ENCODE measurements at places on chromosomes 3 and 15.
A peak's percentile ranks its signal among the peaks of the same experiment; 100 is the strongest.

DNA sequence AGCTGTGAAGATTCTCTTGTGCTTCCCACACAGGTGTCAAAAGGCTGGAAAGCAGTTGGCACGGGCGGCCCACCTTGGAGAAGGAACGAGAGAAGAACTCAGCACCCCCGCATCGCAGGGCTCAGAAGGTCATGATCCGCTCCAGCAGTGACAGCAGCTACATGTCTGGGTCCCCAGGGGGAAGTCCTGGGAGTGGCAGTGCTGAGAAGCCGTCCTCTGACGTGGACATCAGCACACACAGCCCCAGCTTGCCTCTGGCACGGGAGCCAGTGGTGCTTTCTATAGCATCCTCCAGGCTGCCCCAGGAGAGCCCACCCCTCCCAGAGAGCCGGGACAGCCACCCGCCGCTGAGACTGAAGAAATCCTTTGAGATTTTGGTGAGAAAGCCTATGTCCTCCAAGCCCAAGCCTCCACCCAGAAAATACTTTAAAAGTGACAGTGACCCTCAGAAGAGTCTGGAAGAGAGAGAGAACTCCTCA is 31.4 kb downstream of the STARD5 start:
- no peak for DNase-seq

GRCh38 chr3:35028157-35028556 is 611.2 kb upstream of the ARPP21 start:
- no peak for DNase-seq

DNA sequence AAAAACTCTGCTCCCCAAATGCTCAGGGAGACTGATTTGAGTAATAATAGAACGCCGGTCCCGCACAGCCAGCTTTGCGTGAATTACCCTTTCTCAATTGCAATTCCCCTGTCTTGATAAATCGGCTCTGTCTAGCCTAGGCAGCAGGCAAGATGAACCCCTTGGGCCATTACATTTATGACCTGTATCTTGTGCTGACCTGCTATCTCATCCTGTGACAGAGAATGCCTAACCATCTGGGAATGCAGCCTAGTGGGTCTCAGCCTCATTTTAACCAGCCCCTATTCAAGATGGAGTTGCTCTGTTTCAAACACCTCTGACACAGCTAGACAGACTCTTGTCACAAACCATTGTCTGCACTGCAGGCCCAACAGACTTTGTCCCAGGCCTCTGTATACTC is 13.8 kb upstream of the NUP210 start:
- no peak for DNase-seq

- peak; percentile 49 for DNase-seq
Observed at GRCh38 chr3:189625572-189625971, 5.6 kb upstream of the TP63 start.

DNA sequence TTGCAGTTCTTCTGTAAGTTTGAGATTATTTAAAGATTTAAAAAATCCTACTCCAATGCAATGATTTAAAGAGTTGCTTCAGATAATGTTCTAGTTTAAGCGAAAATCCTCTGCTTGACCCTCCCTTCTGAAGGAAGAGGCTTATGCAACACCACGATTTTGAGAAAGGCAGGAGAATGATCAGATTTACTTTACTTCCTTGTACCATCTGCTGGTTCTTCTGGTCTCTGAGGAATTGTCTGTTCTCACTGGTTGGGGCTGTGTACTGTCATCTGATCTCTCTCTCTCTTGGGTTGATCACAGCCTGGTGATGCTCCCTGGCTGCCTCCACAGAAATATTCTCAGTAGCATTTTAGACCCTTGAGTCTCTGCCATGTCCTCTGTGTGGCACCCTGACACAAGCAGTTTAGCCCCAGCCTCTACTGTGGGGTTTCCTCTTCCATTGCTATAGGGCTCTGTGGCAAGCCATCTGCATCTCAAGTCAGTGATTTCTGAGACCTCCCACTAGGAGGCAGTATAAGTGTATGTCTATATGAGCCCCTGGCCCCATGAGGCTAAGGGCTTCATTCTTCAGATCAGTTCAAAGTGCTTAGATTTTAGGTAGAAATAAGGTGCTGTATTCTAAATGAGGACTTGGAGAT is 50.8 kb upstream of the PLAAT1 start:
- DNase-seq: peak; percentile 98

GRCh38 chr3:173826416-173826815 is 428.9 kb downstream of the NLGN1 start:
- no peak for DNase-seq

- DNase-seq: peak; percentile 16
Observed at GRCh38 chr15:86165265-86166211, 85.9 kb downstream of the AGBL1 start.

DNA sequence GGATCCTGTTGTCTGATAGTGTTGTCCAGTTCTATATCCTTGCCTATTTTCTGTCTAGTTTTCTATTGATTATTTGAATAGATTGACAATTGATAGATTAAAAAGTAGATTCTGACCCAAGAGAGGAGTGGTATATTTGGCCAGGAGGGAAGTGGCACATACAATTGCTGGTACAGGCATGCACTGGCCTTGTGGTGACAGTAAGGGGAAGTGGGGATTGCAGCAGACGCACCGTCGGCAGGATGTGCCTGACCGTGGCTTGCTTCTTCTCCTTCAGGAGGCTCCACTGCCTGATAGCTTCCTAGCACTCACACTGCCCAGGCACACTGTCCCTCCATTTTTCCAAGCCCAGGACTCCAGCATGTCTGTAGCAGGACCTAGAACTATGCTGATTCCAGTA is 10.5 kb downstream of the GABRG3 start:
- DNase-seq: no peak

DNA sequence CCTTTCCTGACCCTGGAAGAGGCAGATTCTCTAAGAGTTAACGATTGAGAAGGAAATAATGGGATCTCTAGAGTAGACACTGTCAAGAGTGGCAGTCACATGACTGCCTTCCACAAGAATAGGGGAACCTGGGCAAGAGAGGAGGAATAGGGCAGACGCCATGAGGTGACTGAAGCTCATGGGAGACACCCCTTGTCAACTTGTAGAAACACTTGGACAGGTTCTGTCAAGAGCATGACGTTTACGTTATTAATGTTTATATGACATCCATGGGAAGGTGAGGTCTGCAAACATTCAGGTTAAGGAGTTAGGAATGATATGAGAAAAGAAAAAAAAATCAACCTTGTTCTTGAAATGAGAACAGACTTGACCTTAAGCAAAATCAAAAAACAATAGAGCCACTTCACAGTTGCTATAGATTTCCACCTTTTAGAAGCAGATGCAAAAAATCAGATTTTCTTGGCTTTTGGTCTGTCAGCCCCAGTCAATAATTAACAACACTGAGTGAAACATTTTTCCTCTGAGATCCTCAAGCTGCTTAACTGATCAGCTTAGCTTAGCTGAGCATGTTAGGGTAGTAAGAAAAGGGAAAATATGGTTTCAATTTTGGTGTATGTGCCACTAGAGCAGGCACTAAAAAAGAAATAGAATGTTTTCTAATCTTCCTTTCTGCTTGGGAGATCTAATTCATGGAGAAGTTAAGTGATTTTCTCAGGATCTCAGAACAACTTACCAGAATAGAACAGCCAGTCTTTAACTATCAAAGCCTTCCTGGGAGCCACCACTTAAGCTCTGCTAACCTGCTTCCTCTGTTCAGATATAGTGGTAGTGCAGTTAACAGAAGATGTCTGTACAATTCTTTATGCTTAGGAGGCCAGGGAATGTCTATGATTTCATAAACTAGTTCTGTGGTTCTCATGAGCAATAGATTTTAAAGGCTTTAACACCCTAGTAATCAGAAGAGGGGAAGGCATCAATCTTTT is 116.9 kb downstream of the B3GALNT1 start:
- DNase-seq: peak; percentile 46

GRCh38 chr3:169760479-169760878 is 4.4 kb downstream of the TERC start:
- DNase-seq: peak; percentile 17

GRCh38 chr15:25703726-25704125 is 159.4 kb downstream of the ATP10A start:
- DNase-seq: no peak

- DNase-seq: no peak
Observed at GRCh38 chr3:36434687-36435426, 54.6 kb downstream of the STAC start.

GRCh38 chr3:40980467-40980866 is 218.8 kb upstream of the CTNNB1 start:
- no peak for DNase-seq

GRCh38 chr15:31871166-31871886 is 159.0 kb upstream of the CHRNA7 start:
- no peak for DNase-seq

- DNase-seq: peak; percentile 48
Observed at GRCh38 chr15:44729408-44730127, 6.8 kb upstream of the TRIM69 start.

GRCh38 chr3:106088304-106088703 is 219.5 kb upstream of the CBLB start:
- DNase-seq: no peak

DNA sequence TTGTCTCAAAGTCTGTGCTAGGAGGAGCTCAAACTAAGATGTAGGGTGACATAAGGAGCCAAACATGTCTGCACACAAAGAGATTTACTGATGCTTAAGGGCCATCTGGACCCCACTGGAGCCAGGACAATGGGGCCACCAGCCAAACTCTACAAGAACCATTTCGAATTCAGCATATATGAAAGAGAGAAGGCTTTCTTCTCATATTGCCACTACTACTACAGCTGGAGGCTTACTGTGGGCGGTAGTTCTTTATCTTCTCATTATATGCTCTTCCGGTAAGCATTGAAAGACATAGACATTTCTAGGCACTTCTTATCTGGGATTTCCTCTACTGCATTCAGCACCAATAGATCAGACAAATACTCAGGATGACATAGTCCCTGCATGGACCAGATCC is 404.4 kb upstream of the PROK2 start:
- DNase-seq: peak; percentile 73

- no peak for DNase-seq
Observed at GRCh38 chr3:14691239-14691638, 16.3 kb downstream of the C3orf20 start.

GRCh38 chr15:43905755-43906154 is 79.0 kb downstream of the WDR76 start:
- DNase-seq: no peak

GRCh38 chr15:41777421-41777973 is 3.2 kb downstream of the MAPKBP1 start:
- DNase-seq: no peak

DNA sequence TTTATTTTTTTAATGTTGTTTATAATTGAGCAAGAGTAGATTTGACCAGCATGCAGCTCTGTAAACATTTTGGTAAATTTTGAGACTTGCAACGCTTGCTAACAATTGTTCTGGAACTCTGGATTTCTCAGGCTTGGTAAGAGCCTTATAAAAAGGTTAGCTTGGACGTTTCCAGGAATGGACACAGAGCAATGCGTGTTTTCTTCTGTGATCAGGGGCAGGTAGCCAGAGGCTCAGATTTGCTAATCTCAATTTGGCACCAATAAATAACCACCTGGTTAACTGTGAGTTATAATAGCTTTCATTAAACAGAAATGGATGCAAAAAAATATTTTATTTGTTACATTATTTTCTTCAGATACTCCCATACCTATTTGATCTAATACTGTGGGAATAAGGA is 39.8 kb downstream of the CADM2 start:
- no peak for DNase-seq

- DNase-seq: no peak
Observed at GRCh38 chr3:149555927-149556326, 81.4 kb downstream of the TM4SF4 start.

- DNase-seq: no peak
Observed at GRCh38 chr15:57727031-57727430, 20.5 kb downstream of the POLR2M start.

DNA sequence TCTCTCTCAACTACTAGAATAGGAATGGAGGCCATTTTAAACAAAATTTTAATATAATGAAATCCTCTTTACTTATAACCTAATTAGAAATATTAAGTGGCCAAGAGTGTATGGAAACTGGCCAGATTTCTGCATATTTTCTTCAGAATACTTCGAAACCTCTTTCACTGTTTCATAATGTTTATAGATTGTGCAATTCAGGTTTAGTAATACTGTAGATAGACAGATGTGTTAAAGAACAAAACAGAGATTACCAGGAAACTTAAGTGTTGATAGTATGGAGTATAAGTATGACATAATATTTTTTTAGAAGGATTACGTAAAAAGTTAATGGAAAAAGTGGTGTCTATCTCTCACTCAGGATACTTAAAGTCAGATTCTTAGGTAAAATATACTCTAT is 4.7 kb downstream of the ABHD5 start:
- no peak for DNase-seq

DNA sequence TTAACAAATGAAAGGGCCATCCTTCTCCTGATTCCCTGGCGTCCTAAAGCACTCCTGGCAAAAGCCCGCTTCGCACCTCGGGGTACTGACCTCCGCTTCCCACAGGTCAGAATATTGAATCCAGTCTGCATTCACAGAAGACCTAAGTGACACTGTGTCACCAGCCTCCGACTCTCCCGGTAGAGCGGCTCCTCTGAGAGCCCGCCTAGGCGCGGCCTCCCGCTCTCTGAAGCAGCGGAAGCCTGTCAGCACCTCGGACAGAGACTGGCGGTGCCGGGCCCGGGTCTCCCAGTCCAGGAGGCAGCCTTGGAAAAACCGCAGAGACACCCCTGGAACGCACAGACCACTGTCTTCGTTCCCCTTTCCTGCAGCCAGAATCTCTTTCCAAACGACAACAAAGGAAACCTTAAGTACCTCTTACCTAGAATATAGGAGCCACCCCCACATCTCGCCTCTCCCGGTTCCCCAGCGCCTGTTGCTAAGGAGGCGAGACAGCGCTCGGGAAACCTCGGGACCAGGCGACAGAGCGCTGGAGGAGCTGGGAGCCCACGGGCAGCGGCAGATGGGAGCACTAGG is 1.2 kb downstream of the GABRB3 start:
- DNase-seq: peak; percentile 74

DNA sequence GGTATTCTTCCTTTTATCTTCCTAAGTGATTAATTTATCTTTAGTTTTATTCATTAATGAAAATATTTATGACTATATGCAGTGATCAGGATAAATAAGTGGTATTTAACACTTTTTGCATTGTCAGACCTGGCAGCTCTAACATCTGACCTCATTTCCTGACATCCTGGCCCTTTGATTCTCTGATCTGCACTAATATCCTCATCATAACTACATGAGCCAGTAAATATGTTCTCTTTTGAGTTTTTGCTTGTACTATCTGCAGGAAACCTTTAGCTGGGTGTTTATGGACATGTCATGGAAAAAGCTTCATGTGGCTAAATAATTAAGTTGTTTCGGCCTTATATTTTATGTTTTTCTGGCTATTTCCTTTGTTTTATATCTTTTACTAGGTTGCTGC is 10.5 kb downstream of the NKTR start:
- DNase-seq: no peak

GRCh38 chr3:141477224-141477623 is 9.6 kb upstream of the RASA2 start:
- DNase-seq: no peak

GRCh38 chr15:67133738-67134066 is 68.3 kb downstream of the SMAD3 start:
- DNase-seq: no peak

DNA sequence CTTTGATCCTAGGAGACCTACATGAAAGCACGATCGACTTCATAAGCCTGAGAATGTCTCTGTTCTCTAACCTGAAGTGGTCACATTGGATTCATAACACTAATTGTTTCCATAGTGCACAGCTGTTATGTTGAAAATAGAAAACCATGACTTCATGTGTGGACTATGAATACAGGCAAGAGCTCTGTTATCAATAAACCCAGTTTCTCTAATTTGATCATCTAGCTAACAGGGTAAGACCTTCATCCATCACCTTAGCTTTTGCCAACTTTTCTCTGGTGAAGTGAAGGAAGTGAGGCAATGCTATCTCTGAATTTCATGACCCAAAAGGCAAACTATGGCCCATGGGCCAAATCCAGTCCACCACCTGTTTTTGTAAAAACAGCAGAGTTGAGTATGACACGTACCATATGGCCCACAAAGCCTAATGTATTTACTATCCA is 27.2 kb downstream of the ABI3BP start:
- peak; percentile 20 for DNase-seq

All from NCI-H82 (cell line).